ENCODE measurements at places on chromosomes 16 and 17.
A peak's percentile ranks its signal among the peaks of the same experiment; 100 is the strongest.

DNA sequence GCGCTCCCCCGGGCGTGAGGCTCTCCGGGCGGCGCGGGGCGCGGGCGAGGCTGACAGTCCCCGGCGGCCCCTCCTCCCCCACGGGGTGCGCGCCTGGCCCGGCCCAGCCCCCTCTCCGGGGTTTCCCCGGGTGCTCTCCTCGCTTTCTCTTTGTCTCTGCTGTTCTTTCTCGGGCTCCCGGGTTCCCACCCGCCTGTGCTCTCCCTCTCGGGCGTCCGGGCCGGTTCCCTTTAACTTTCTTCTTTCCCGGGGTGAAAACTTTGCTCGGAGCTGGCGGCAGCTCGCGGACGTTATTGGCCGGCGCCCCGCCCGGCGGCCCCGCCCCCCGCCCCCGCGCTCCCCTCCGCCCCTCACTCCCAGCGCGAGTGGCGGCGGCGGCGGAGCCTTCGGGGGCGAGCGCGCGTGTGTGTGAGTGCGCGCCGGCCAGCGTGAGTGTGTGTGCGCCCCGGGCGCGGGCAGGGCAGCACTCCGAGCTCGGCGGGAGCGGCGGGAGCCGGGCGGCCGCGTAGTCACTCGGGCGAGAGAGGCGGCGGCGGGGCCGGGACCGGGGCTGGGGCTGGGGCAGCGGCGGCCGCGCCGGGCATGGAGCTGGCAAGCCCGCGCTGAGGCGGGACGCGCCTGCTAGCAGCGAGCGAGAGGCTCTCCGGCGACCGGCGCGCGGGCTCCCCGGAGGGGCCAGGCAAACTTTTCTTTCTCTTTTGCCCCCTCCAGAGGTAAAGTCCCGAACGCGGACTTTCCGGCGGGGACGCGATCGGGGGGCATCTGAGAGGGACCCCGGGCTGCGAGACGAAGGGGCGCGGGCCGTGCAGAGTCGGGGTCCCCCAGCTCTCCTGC is at the start of gene NTN1:
Gene NTN1 (plus strand): TSS at position 353 of the 834 bp plus-strand sequence. CDS start 864 bp downstream, outside the sequence.
- peak; percentile 50 for DNase-seq

DNA sequence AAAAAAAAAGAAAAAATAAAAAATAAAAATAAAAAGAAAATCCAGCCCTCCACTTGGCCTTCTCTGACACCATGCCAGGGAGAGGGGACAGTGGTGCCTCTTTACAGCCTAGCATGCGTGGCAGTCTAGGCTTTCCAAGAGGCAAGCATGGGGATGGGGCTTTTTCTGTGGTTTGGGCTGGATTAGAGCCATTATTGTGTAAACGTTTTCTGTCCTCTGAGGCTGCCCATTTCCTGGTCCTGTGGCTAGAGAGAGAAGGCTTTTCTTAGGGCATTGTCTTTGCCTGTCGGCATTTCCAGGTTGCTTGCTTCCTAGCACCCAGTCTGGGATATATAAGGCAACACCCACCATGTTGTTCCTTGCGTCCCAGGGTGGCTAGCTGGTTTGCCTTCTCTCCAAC is 2.7 kb upstream of the DHRS7B start:
- no peak for DNase-seq

GRCh38 chr17:45397796-45398195 is 34.9 kb downstream of the ARHGAP27 start:
- no peak for DNase-seq

- DNase-seq = no peak
Measured at GRCh38 chr16:85567101-85567866, 45.8 kb upstream of the GSE1 start.

- no peak for DNase-seq
Measured at GRCh38 chr17:78761789-78762406, 20.2 kb downstream of the CYTH1 start.

GRCh38 chr17:78111016-78111726 is 17.4 kb downstream of the TMC6 start:
- no peak for DNase-seq

GRCh38 chr17:83151056-83151441 is 71.6 kb downstream of the METRNL start:
- no peak for DNase-seq

DNA sequence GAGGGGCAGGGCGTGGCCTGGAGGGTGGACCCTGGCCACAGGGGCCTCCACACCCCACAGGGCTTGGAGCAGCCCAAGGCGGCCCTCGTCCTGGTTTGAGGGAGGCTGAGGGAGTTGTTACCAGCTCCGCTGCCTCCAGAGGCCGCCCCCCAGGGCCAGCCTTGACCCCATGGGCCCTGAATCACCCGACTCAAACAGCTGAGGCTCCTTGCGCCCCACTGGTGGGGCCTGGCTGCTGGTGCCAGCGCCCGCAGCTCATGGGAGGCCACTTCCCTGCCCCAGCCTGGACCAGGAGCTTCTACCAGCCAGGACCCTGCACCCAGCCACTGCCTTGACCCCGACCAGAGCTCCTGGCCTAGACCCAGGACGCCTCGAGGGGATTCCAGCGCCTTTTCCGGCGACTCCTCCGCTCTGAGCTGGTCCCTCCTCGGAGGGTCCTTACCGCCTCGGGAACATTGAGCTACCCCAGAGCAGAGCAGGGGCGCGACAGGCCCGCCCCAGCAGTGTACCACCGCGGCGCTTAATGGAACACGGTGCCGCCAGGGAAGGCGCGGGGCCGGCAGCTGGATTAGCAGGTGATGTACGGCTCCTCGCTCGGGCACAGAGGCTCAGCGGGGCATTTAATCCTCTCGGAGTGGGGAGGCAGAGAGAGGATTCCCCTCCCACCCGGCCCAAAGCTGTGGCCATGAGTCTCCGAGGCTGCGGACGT is 37.2 kb downstream of the GSE1 start:
- no peak for DNase-seq

DNA sequence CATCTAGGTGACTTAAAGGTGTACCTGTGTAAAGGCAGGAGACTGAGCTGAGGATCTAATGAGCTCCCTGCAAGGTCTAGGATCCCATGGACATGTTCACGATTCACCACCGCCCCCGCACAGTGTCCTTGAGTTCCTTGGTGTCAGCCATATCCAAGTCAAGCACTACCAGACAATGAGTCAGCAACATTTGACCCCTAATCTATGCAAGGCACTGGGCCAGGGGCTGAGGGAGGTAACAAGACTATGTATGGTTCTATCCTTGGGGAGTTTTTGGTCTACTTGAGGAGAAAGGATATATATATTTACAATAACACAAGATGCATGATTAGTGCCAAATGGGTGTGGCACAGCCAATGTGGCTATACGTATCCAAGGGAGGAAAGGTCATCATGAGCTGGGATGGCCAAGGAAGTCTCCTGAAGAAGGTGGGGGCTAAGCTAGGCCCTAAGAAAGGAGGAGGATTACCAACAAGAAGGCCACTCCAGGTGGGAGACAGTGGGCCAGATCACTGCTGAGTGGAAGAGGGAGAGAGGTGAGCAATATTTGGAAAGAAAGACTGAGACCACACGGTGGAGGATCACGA is 35.0 kb downstream of the ITGB3 start:
- DNase-seq = no peak

DNA sequence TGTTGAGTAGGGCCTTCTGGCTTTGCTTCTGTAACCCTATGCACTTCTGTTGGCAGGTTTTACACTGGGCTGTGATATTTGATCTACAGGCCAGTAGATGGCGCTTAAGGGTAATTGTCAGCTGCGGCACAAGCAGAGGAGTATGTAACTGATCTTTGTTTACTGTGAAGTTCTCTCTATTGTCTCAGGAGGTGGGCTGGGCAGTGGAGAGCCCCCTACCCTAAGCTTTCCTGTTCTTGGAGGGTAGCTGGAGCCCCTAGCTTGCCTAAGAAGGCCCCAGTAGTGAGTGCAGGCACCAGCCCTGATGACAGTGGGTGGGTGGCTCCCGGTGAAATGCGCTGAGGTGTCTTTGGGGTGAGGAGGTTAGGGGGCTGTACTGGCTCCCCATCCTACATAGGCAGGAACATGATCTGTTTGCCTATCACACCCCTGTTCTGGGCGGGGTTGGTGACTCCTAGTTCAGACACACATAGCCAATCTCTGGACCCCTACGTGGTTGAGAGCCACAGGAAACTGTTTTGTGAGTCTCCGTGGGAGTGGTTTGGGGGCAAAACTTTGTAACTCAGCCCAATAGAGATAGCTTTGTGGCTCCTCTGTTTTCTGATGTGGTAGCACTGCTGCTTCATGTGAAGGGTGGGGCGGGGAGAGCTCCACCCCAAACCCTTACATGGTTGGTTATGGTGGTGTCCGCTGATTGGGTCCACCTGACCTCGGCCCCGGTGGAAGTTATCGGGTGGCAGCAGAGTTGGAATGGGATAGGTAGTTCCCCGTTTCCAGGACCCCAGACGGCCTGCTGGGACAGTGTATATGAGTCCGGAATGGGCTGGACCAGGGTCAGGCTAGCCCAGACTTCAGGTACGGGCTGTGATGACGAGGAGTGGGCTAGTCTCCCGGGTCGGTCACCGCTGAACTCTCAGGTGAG is 60.4 kb downstream of the SLFN11 start:
- peak; percentile 89 for DNase-seq

DNA sequence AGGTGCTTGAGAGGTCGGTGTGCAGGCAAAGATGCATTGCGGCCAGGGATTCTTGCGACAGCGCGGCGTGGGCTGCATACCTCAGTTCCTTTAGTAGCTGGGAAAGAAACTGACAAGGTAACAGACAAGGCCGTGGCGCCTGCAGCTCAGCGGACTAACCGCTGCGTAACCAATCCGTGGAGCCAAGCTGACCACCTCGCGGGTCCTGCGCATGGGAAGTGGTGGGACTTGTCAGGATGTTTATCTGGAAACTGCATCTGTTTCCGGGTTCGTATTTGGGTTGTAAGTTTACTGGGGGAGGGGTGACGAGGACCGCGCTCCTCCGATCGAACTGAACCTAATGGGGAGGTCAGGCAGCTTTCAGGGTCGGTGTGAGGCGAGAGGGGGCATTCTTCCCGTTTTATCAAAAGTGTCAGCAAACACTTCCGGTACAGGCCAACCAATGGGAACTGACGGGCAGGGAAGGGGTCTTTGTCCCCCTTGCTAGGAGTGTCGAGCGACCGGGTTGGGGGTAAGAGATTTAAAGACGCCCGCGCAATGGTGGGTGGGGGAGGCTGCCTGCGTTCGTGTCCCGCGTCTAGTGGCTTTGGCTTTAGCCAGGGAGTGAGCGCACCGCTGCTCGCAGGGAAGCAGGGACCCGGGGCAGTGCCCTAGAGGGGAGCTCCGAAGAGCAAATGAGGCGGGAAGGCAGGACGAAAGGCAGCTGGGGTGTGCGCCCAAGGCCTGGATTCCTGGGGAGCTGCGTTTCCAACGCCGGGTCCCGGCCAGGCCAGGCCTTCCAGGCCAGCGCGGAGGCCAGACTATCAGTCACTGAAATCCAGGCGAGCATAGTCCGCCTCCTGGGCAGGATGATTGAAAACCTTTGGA is 7.0 kb downstream of the IRX6 start:
- no peak for DNase-seq

DNA sequence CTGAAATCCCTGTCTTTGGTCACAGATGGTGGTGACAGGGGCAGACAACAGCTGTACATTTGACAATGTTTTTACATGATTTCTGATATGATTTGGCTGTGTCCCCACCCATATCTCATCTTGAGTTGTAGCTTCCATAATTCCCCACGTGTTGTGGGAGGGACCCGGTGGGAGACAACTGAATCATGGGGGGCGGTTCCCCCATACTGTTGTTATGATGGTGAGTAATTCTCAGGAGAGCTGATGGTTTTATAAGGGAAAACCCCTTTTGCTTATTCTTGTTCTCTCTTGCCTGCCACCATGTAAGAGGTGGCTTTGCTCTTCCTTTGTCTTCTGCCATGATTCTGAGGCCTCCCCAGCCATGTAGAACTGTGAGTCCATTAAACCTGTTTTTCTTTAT is 353.9 kb downstream of the CPPED1 start:
- DNase-seq = no peak

DNA sequence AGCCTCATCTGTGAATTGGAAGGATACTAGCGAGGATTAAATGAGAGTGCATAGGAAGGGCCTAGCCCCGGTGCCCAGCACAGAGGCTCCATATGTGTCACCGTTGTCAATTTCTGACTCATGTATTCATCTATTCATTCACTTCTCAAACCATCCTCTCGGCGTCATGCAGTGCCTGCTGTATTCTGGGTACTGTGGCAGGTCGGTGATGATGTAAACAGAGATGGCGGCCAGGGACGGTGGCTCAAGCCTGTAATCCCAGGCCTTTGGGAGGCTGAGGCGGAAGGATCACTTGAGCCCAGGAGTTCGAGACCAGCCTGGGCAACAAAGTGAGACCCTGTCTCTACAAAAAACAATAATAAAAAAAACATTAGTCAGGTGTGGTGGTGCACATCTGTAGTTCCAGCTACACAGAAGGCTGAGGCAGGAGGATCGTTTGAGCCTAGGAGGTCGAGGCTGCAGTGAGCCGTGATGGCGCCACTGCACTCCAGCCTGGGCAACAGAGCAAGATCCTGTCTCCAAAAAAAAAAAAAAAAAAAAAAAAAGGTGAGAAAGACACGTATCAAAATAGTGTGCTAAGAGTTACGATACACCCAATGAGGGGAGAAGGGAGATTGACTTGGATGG is 4.3 kb upstream of the PPP1R1B start:
- no peak for DNase-seq

DNA sequence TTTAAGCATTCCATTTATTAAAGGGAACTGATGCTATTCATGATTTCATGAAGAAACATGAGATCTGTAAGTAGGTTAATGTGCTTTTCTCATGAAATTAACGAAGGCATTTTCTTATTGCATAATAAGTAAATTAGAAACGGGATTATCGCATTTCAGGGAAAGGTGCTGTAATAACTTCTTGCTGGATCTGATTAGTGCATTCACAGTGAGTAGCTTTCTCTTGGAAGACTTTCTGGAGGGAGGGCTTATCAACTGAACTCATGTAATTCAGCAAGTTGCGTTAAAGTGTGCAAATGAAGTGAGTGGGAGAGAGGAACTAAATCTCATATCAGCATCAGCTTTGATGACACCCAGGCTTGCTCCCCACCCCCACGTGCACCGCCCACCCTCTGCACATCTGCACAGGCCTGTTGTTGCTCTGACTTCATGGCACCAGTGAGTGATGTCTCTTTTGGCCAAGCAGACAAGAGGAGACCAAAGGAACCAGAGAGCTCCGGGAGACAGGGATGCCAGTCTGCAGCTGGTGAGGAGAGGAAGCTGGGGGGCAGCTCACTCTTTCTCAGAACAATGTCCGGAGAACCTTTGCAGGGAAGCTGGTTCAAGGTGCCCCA is 26.3 kb upstream of the GAS7 start:
- no peak for DNase-seq
